ENCODE measurements at places on chromosomes 12 and 14.
A peak's percentile ranks its signal among the peaks of the same experiment; 100 is the strongest.

DNA sequence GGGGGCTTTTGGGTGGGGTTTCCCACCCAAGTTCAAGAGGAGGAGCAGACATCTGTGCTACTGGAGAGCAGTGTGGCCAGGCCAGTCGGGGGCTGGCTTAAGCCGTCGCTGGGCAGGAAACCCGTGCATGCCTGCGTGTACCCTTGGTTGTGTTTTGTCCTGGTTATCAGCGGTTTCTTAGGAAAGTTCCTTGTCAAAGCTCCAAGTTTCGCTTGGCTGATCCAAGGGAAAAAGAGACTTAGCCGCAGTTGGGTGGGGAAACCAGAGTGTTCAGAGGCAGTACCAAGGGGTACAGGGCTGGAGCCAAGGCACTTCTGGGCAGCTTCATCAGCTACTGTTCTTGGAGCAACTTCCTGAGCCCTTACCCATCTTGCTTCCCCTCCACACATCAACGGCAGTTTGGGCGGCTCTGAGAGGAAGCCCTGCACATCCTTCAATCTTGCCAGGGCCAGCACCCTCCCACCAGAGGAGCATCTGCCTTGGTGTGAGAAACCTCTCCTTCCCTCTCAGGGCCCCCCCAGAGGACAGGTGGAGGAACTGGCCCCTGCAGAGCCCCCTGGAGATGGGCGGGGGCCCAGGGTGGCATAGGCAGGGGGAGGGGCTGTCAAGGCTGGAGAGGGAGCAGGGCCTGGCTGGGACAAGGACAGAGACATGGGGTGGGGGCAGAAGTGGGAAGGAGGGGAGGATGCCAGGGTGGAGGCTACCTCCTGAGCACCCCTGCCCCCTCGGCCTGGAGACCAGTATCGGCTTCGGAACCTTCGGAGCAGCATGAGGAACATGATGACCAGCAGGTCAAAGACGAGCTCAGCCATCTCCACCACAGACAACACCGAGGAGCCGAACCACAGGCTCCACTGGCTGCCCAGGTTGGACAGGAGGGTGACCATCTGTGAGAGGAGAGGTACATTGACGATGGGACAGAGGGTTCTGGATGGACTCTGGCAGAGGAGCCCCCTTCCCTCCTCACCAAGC lies 5.8 kb upstream of the TNFRSF1A start:
- DNase-seq: no peak

- no peak for DNase-seq
Observed at GRCh38 chr12:124661341-124661740, 93.9 kb upstream of the NCOR2 start.

- peak; percentile 86 for DNase-seq
Observed at GRCh38 chr14:89851106-89851505, 103.4 kb downstream of the EFCAB11 start.

- DNase-seq: no peak
Observed at GRCh38 chr12:23648546-23648945, 300.9 kb downstream of the SOX5 start.

GRCh38 chr14:72924337-72924736 lies 1.9 kb upstream of the DCAF4 start:
- no peak for DNase-seq

GRCh38 chr12:128801879-128802391 lies 21.8 kb downstream of the SLC15A4 start:
- no peak for DNase-seq

DNA sequence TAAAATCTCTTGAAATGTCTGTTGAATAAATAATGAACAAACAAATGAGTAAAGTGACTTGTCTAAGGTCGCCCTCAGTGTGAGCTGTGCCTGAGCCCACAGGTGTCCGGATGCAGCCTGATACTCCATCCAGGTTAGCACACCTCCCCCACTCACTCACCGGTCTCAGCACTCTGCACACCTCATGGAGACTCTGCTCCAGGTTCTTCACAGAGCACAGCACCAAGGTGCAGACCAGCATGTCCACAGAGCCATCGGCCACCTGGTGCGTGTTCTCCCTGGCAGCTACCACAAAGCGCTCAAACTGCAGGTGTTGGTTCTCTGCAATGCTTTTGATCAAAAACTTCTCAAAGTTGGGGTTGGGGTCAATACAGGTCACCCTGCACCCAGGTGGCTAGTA lies 4.1 kb upstream of the KRT7 start:
- no peak for DNase-seq

GRCh38 chr12:119601877-119602733 lies 8.5 kb downstream of the TMEM233 start:
- no peak for DNase-seq

GRCh38 chr12:8556531-8557097 lies 15.9 kb upstream of the CLEC4E start:
- DNase-seq: no peak

Measured in NCI-H1105 (cell line).